BJ (cell line): ENCODE measurements at places on chromosomes 1 and 21. TPM values are rescaled to one million over a fixed set of nuclear protein-coding genes. Genes with fewer than 3 reads are reported as not detected.

HHAT gene
- 6.6 and 7.2 TPM in 2 replicates for polyA plus RNA-seq

SZRD1 gene
- 94.9 and 125 TPM in 2 replicates for polyA plus RNA-seq

MTF2 gene
- polyA plus RNA-seq = 11.6 and 13.2 TPM in 2 replicates

EPHX1 gene
- 17.9 and 34.3 TPM in 2 replicates for polyA plus RNA-seq

SERTAD4 gene
- polyA plus RNA-seq = 6.2 and 8.7 TPM in 2 replicates

HFM1 gene
- not detected in 2 replicates for polyA plus RNA-seq

AMIGO1 gene
- polyA plus RNA-seq = 2.9 and 3.4 TPM in 2 replicates

SLC16A4 gene
- polyA plus RNA-seq = 20.8 and 49.4 TPM in 2 replicates

- DNase-seq = no peak
These were observed 438.8 kb upstream of the OLFM3 start for GRCh38 chr1:102435483-102435882.

GRCh38 chr1:20266642-20267041 is 24.0 kb upstream of the VWA5B1 start:
- no peak for DNase-seq

DNA sequence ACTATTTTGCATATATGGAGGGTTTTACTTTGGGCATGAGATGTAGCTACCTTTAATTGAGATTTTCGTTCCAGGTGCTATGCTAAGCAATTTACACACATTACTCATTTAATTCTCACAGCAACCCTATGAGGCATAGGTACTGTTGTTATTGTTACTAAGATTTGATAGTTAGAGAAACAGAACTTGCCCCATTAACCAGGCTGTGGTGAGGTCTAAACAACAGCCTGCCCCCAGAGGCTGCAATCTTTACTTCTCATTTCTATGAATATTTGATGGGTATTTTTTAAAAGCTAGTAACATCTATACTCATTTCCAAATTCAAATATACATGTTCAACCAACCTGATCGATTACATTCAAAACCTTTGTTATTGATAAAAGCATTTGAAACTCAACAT is 155.6 kb downstream of the GALNT2 start:
- DNase-seq = no peak

DNA sequence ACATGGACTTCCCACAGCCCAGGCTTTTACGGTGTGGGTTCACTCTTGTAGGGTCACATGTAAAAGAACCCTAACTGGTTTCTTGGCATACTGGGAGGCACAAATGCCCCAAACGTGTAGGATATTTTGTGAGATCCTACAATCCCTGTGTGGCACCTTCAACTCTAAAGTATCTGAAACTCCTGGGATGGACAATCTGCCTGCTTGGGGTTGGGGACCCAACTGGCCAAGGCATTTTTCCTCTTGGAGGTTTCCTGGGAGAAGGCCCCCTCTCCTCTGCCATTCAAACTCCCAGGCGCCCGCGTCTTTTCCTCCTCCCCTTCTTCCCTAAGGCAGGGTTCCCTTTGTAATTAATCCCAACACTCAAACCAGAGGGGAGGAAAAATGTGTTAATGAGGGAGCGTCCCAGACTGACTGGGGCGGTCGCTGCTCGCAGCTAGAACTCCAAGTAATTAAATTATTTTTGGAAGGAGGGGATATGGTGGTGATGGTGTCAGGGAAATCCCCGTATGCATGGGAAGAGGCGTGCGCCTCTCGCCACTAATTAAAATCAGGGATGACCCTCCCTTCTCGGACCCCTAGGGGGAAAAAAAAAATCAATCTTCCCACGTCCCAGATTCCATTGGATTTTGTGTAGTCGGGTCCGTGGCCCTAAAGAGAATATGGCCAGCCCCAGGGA is 681 bp upstream of the VANGL2 start:
- no peak for DNase-seq

DNA sequence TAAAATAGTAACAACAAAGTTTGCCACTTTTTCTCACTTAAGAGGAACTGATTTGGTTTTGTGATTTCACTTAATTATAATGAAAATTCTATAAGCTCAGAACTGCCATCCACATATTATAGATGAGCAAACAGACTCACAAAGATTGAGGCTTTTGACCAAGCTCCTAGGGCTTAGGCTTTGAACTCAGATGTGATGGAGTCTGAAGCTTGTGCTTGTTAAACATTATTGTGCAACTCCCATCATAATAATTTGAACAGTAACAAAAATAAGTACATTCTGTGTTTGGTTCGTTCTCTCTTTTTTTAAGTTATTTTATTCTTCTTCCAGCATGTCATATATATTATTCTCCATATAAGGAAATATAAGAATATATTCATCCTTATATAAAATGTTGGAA is 403.4 kb downstream of the PTPRC start:
- no peak for DNase-seq

DNA sequence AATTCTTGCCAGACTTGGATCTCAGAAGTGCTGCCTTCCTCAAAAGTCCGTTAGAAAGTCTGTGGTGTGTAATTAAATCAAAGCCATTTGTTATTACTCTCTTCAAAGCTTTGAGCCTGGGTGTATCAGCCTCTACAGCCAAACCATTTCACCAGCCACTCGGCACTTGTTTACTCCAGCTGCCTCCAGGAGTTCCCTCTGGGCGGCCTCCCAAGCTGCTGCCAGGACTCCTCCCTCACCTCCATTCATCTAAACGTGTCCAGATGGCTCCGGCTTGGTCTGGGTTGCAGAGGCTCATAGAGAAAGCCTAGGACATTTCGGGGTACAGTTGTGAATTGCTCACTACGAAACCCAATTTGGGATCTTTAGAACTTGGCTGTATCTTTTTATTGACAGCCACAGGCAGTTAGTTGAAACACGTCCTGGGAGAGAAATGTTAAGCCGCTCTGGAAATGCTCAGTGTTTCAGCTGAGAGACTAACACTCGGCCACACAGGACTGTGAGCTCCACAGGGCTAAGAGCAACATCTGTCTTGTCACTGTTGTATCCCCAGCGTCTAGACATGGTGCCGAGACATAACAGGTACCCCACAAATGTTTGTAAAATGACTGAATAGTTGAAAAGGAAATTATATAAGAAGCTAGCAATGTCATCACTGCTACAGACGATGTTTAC is 116.9 kb upstream of the NGF start:
- DNase-seq = no peak

DNA sequence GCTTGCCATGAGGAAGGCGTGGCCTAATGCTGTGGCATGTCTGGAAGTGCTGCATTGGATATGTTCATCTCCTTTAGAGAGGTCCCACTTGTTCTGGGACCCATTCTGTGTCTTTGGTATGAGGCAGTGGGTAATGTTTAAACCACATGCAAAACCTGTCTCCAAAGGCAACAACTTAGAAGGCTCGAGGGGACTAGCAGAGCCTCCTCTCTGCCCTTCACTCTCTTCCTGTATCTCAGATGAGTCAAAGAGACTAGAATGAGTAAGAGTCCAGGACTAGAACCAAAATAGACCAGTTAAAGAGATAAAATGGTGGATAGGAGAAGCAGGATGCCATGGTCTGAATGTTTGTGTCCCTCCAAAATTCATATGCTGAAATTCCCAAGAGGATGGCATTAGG is 220.8 kb upstream of the KIAA0040 start:
- no peak for DNase-seq

DNA sequence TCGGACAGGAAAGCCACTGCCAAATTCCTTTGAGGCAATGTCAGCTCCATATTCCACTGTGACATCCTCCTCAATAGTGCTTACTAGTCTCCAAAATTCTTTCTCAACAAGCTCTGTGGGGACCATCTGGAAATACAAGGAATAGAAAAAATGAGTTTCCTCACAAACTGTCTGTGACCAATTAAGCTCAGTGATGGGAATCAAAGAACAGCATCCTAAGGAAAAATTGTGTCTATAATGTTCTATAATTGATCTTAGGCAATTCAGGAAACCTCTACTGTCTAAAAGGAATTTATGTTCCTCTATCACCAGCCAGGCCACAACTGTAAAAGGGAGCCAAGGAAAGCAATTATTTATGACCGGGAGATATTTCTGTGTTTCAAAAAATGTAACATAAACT is 46.1 kb upstream of the SYT2 start:
- no peak for DNase-seq

- peak; percentile 33 for DNase-seq
These were observed 28.7 kb downstream of the KCNA3 start for GRCh38 chr1:110645821-110646735.

DNA sequence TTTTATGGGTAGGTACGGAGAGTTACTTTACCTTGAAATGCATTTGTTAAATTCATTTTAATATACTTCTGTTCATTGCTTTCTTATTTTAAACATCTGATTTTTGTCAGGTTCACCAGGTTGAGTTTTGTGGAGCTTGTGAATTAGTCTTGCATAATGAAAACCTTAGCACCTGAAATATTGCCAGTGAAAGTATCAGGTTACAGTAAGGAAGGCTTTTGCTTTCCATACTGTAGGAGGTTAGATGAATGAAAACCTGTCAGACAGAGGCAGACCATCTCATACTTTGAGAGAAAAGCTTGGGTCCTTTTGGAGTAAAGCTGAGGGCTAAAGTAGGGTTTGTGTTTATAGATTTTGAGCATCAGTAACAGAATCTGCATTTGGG is 34.7 kb downstream of the THRAP3 start:
- DNase-seq = no peak

DNA sequence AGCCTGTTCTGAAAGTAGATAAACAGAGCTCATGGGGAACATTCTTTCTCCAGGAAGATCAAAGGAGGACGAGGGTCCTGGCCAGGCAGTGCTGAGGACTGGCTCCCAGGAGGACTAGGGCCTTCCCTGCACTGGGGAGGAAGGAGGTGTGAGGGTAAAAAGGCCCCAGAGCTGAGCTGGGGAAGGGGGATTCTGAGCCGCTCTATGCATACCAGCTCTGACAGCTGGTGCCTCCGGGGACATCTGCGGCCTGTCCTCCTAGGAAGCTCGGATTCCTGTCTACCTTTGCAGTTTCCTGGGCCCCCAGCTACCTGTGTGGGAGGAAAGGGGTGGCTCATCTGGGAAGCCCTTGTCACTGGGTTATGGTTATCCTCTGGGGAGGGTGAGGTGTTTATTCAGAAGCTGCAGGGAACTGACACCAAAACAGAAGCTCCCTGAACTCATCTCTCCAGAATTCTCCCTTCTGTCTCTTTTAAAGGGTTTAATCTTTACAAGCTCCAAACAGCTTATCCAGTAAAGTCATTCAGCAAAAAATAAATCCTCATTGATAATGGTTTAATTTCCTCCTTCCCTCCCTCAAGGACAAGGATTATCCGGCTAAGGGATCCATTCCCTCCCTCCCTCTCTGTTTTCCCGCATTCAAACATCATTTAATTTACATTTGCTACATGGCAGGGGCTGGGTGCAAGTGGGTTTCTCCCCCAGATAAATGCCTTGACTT is 31.0 kb downstream of the NENF start:
- DNase-seq = no peak

GRCh38 chr21:29230551-29231261 is 68.0 kb upstream of the BACH1 start:
- no peak for DNase-seq

GRCh38 chr1:232927830-232928505 is 22.4 kb upstream of the NTPCR start:
- no peak for DNase-seq

- DNase-seq = no peak
These were observed 93.5 kb downstream of the TTLL7 start for GRCh38 chr1:83905315-83905907.

DNA sequence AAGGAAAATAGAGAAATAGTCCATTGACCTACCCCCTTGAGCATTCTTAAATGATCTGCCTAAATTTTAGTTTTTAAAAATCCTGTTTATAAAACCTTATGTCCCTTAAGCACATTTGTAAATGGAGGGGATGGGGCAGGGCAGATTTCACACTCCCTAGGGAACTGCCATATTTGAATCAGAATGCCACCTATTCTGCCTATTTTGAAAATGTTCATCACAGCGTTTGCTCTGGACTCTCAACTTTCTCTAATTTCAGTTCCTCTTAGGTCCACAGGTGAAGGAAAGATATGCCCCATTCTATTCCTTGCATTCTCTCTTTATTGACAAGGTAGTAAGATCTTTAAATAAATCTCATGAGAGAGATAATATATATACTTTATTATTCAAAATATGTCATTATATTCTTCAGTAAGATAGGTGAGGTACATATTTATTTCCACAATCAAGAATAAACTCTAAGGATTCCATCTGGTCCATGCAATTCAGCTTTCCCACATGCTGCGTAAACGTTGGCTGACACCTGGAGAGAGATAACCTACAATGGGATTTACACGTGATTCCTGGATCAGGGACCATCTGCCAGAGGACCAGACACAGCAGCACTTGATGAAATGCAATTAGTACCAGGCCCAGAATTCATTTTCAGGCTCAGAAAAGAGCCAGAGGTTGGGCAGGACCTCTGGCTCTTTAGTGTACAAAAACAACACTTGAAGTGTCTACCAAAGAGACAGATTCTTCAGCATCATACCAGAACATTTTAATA is 1.2 kb upstream of the LPGAT1 start:
- no peak for DNase-seq

GRCh38 chr1:34606504-34606903 is 148.3 kb upstream of the GJB5 start:
- DNase-seq = no peak

DNA sequence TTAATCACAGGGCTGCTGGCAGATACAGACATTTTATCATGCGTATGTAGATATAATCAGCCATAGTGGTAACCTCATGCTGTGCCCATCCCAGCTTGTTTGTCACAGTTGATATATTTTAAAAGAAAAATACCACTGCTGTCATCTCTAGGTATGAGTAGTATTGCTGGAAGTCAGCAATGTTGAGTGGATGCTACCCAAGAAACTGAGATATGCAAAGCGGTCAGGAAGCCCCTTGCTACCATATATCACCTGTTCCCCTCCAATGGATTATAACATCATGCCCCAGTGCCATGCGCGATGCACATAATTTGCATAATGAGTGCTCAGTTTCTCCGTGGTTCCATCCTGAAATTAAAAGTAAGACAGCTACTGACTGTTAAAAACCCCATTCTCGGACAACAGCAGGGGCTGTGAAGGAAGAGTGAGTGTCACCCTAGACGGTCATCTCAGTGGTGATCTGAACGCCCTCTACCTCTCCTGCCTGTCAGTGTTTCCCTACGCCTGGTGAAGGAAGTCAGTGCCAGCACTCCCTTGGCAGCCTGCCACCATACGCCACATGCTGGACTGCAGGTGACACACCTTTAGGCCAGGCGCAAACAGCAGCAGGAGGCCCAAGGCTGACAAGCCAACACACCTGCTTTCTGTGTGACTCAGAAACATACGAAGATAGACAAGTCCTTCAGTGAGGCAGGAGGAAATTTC is 2.7 kb downstream of the IL10RB start:
- no peak for DNase-seq
